ENCODE measurements at places on chromosomes 3 and 15.

DNA sequence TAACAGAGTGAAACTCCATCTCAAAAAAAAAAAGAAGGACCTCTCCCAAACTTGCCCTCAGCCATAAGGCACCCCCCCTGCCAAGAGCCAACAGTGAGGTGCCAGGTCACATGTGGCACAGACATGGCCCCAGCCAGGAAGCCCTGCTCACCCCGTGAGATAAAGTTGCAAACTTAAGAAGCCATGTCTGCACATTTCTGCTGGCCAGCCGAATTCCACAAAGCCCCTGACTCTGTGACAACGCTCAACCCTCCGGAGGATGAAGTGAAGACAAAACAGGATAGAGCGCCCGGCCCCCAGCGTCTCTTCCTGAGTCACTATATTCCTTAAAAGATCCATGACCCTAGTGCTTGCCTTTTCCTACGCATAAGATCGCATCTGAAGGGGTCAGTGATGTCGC, 188.1 kb downstream of the XXYLT1 start:
- no peak for DNase-seq

DNA sequence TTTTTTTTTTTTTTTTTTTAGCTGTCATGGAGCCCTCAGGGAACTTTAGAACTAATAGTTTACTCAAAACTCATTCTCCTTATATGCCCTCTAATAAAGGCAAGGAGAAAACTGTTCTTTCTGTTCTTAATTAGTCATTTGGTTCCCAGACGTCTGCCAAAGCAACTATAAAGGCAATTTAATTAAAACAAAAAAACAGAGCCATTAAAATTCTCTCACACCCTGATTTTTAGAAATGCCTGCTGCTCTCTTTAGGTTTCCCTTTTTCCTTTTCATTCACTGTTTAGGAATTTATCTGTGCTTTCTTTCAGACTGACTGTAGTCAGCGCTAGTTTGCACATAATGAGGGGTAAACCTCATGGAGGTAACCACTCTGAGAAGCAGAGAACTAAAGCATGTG, 463.6 kb upstream of the THRB start:
- DNase-seq, result no peak

DNA sequence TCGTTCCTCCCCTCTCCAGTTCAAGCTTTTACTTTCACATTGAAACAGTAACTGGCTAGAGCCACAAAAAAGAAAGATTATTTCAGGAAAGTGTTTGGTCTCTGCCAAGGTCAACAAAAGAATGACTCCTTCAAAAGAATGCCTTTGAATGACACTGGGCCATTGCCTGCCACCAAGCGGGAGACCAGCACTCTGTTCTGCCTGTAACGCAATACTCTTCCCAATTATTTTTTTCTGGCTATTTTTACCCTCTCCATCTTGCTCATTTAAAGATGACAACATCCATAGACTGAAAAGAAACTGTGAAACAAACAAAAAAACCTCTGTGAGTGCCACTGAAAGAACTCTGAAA, 37.3 kb downstream of the EHHADH start:
- DNase-seq, result no peak

- no peak for DNase-seq
Observed at GRCh38 chr15:78065973-78066946, 11.3 kb downstream of the TBC1D2B start.

DNA sequence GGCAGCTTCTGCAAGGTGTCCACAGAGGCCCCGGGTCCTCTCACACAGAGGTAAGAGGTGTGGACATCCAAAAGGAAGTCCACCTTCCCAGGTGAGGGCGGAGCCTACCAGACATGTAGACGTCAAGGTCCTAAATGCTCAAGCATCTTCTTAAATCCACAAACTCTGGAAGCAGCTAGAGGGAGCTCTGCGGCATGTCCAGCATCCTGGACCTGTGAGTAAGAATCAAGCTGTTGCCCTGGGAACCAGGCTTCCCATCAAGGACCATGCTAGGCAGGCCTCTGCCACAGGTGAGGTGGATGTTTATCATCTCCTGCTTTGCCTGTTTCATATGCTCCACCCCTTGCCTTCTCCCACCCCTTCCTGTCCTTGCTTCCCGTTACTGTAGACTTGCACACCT, 368.2 kb downstream of the GABRG3 start:
- DNase-seq, result no peak

DNA sequence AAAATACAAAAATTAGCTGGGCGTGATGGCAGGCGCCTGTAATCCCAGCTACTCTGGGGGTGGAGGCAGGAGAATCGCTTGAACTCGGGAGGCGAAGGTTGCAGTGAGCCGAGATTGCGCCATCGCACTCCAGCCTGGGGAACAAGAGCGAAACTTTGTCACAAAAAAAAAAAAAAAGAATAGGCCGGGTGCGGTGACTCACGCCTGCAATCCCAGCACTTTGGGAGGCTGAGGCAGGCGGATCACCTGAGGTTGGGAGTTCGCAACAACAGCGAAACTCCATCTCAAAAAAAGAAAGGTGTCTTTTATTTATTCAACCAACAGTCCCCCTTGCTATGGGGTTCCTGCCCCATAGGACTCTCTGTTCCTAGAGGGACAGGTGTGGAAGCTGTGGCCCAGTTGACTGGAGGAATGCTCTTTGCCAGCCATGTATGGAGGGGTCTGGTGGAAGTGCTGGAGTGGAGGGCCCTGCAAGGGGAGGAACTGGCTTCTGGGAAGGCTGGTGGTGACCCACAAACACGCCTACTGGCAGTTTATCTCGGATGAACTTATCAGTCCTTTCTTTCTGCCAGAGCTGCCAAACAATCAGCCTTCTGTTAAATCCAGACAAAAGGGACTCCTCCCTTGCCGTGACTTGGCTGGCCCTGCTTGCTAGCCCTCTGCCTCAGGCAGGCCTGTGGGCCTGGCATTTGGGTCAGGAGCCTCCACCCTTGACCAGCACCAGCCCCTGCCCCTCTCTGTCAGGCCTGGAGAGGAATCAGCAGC, 4.6 kb upstream of the DAG1 start:
- DNase-seq, result no peak

- DNase-seq, result no peak
Observed at GRCh38 chr3:12334786-12335185, 45.9 kb downstream of the PPARG start.

DNA sequence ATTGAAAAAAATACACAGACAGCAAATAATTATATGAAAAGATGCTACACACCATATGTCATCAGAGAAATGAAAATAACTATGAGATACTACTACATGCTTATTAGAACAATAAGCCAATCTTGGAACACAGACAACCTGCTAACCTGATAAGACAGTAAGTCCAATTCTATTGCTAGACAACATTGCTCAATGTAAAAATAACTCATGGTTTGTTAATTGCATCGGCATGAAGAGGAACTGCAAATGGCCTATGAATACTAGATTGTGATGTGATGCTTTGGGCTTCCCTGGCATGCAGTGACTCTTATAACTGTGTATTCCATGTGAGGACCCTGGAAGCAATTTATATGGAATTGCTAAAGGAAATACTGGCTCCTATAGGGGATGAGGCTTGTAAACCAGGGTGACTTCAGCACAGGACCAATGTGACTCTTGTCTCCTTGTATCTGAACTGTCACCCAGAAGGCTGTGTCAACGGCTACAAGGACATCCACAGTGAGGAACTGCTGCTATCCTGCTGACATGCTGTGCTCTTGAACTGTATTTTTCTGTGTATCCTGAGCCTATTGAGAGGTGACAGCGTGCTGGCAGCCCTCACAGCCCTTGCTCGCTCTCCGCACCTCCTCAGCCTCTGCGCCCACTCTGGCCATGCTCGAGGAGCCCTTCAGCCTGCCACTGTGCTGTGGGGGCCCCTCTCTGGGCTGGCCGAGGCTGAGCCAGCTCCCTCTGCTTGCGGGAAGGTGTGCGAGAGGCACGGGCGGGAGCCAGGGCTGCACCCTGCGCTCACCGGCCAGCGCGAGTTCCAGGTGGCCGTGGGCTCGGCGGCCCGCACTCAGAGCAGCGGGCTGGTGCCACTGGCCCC, 385.7 kb downstream of the CNTN4 start:
- no peak for DNase-seq

DNA sequence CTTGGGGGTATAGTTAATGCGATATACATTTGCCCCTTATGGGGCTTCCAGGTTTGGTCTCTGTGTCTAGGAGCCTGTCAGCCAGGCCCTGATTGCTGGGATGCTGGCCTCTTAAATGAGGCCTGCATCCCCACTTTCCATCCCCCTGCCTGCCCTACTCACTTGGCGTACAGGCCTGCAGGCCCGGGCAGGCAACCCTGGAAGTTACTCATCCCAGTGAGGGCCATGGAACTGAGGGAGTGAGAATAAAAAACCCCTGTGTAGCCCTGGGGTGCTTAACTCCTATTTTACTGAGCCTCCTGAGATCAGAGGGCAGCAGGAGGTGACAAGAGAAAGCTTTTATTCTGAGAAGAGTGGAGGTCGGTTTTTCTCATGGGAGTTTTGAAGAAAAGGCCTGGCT, 2.0 kb downstream of the DISP2 start:
- DNase-seq, result no peak

- no peak for DNase-seq
Observed at GRCh38 chr15:99613887-99614647, 48.3 kb downstream of the MEF2A start.

Data from cortex of kidney (tissue), 1 donor.